SK-MEL-5 (cell line): ENCODE measurements at places on chromosomes 5 and 9.

DNA sequence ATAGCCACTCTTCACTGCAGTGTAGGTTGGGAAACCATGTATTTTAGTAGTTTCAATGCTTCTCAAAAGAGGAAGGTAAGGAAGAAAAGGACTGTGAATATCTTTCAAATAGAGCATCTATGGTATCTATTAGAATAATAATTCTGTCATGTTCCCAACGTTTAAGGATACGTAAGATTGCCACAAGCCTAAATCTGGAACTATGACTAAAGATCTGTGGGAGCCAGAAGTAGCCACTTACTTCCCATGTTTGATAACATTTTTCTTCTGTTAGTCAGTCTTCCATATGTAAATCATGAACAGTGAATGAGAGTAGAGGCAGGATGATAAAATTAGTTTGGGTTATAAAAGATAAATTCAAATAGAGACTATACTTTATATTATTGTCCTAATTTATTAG, 16.3 kb upstream of the MROH2B start:
- DNase-seq, result no peak

DNA sequence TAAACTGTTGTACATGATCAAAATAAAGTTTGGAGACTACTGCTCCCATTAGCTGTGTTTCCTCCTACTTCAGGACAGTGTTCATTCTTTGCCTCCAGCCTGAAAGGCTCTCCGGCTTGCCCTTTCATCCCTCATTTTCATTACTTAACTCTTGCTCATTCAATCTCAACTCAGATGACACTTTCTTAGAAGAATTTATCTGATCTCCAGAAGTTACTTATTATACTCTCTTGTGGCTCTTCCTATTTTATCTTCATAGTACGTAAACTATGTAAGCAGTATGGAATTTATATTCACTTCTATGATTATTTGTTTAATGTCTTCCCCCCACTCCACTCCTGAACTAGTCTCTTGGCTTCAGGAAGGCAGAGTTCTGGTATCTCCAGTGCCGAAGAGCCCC, 1737.9 kb upstream of the C9orf72 start:
- DNase-seq, result no peak

DNA sequence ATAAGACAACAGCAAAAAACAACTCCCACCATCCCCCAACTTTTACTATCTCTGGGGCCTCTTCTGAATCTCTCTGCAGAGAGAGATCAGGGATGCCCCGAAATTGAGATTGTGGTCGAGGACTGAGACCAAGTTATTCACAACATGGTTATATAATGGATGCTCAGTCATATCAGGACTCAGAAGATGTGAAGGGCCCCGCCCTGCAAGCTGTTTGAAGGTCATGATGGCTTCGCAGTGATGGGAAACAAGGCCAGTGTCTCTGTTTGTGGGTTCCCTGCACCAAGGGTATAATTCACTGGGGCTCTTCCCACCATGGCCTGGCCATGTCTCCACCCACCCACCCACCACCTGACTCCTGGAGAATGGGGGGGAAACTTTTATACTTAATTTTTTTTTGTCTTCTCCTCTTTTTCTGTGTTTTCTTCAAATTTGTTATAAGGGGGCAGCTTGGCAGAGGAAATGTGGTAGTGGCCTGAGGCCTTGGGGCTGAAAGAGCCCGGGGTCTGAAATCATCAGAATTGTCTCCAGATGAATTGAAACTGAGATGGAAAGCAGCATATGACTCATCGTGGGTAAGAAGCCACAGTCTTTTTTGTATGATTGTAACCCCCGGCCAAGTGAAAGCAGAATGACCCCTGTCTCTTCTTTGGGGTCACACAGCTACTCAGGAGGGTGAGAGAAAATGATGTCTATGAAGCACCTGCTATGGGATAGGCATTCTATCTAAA, 15.0 kb upstream of the TEX48 start:
- no peak for DNase-seq

- DNase-seq, result no peak
Observed at GRCh38 chr9:127919253-127919815, 2.5 kb upstream of the ST6GALNAC4 start.

DNA sequence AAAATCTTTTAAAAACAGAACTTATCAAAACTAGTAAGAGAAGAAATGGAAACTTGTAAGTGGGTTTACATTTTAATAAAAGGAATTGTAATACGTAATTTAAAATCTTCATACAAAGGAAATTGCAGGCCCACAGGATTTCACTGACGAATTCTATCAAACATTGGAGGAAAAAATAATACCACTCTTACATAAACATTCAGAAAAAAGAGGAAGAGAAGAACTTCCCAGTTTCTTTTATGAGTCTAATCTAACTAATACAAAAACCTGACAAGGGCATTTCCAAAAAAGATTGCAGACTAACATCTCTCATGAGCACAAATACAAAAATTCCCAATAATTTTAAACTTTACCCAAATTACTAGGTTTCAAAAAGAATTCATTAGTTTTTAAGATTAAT, 149.0 kb downstream of the RANBP17 start:
- no peak for DNase-seq

GRCh38 chr5:132053483-132053882, 7.0 kb upstream of the IL3 start:
- DNase-seq, result no peak

DNA sequence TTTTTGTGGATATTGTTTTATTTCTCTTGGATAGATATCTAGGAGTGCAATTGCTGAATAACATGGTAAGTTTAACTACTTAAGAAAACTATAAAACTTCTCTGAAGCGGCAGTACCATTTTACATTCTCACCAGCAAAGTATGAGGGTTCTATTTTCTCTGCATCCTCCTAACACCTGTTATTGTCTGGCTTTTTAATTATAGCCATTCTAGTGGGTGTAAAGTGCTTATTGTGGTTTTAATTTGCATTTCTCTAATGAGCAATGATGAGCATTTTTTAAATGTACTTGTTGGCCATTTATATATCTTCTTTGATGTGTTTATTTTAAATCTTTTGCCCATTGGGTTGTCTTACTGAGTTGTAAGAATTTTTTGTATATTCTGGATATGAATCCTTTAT, 28.7 kb downstream of the SMIM32 start:
- no peak for DNase-seq

DNA sequence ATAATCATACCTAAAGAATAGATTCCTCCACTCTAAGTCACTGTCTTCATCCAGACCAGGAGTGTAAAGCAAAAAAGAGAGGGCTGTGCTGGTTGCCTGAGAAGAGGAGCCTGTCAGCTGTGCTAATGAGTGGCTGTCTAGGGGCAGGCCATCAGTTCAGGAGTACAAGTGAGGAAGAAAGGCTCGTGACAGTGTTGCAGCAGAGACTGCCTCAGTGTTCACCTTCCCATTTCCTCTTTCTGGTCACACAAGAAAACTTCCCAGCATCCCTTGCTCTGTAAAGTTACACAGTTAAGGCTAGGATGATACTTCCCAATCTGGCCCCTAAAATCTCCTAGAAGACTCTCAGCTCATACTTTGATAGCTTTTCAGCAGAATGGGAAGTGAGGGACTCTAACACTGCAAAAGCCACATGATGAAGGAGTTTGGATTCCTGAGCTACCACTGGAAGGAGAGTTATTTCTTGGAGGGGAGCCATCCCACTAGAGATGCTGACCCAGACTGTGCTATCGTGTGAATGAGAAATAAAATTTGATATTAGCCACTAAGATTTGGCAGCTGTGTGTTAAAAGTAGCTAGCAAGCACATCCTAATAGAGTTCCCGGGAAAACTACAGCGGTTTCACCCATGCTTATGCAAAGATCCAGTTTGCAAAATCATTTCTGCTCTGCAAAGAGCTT, 67.1 kb downstream of the ADAMTS12 start:
- DNase-seq, result no peak

- DNase-seq, result no peak
Observed at GRCh38 chr5:14325369-14325768, 182.2 kb downstream of the TRIO start.

- peak; percentile 89 for DNase-seq
Observed at GRCh38 chr9:70484232-70485130, 70.0 kb upstream of the KLF9 start.

DNA sequence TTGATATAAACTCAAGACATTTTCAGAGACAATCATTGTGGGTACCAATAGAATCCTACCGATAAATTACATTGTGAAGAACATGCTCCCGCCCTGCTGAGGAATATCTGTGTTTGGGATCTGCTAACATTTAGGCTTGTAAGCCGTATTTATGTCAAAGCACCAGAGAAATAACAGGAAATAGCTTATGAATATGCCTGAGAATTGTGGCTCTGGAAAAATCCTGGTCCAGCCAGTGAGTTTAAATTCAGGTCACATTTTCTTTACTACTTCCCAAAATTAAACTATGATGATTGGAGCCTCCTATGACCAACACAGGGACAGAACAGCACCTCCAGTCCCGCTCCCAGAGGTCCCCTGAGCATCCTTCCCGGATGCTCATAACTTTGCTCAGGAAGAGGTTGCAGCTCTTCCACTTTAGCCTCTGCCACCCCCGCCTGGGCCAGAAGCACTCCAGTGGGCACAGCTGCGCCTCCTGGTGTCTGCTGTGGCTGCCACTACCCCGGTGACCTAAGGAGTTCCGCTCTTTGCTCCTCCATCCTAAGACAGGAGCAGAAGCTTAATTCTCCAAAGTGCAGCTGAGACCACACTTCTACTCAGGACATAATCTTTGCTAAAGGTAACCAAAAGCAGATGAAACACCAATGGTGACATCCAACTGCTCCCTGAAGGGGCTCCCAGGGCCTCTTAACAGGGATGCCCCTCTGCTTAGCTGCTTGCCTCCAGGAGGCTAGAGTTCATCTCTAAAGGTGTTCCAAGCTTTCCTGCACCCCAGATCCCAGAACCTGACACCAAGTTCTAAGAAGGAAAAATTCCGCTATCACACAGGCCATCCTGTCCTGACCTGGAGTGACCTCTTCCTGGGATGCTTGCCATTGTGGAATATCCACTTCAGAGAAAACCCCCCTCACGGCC, 58.8 kb downstream of the SLC1A1 start:
- peak; percentile 58 for DNase-seq
